ENCODE measurements at places on chromosomes 4 and X.

DNA sequence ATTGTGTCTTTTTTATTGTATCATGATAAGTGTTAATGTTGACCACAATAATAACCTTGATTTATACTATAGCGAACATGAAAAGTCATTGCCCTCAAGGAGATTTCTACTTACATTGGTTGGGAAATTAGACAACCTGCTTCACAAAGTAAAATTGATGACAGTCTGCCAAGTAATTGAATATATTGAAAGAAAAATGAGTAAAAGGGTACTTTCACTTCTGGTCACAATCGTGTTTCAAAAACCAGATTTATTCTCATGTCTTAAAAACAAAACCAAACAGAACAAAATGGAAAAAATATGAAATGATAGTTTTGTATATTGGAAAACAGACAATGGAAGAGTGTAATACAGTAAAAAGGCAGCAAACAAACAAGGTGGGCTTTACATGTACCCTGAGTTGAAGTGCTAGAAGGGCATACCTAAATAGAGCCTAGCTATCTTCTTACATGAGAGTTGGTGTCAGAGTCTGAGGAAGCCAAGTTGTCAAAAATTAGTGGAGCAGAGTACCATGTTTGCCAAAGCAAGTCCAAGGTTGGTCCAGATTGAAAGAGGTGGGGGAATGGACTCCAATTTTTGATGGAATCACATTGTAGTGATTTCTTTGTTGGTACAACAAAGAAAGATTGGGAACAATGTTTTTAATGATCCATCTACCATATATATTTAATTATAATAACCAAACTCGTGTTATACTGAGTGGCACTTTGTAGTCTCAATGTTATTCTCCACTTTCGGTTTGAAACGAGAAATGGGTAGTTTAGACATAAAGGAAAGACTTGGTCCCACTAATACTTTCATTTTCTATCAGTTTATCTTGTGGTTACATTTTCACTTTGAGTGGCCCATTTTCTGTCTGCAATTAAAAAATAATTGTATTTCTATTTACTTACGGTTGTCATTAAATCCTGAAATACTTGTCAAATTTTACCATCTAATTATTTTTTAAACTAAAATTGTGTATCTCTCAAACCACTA, 775.6 kb downstream of the STIM2 start:
- no peak for DNase-seq

GRCh38 chr4:76494871-76495590, 60.0 kb downstream of the SHROOM3 start:
- no peak for DNase-seq

- DNase-seq, result peak; percentile 58
Observed at GRCh38 chr4:83241132-83241531, 43.5 kb downstream of the COQ2 start.

DNA sequence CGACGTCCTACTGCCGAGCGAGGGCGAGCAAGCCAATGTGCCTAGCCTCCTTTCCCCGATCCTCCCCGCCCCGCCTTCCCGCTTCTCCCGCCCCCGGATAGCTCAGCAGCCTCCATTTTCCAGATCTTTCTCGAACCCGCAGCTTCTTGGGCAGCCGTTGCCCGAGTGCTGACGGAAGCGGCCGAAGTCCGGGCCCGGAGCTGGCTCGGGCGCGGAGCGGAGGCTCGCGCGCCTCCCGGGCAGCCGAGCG, 172 bp upstream of the HSPA4L start:
- DNase-seq, result no peak

DNA sequence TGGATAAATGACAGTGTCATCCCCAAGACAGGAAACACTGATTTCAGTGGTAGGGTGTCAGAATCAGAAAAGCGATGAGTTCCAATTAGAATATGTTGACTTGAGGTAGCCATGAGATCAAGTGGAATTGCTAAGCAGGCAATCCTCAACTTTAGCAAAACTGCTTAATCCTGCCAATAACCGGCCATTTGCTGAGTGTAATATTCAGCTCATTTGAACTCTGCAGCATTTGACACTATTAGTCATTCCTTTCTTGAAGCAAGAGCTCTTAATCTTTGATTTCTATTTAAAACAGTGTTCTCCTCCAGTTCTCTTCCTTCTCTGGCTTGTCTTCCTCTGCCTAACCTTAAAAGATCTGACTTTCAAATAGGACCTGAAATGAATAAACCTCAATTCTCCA, 68.7 kb upstream of the DCLK2 start:
- no peak for DNase-seq

DNA sequence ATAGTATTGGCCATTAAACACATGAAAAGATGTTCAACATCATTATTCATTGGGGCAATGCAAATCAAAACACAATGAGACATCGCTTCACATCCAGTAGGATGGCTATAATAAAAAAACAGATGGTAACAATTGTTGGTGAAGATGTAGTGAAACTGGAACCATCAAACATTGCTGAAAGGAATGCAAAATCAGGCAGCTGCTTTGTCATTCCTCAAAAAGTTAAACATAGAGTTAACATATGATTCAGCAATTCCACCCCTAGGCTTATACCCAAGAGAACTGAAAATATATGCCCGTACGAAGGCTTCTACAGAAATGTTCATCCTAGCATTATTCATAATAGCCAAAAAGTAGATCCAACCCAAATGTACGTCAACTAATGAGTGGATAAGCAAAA, 144.0 kb upstream of the NAP1L5 start:
- no peak for DNase-seq
